Fibroblast of lung (primary cell): ENCODE measurements at places on chromosomes 4 and X. TPM values are rescaled to one million over a fixed set of nuclear protein-coding genes. Genes with fewer than 3 reads are reported as not detected.

TXK gene
- polyA plus RNA-seq: 0.05 and 0.09 TPM in 2 replicates

DNA sequence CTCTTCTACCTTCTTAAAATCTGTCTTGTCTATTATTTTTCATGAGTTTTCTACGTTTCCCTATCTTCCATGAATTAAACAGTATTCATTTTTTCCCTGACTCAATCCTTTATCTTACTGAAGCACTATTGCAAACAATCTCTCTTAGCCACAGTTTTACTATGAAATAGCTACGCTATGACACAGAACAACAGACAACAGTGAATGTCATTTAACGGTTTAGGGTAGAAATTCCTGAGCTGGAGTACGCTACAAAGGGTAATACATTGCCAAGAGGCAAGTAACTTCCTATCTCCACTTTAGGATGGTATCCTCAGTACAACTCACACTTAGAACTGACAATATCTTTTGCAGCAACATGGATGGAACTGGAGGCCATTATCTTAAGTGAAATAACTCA is 552.6 kb downstream of the INPP4B start:
- DNase-seq: peak; percentile 83

DNA sequence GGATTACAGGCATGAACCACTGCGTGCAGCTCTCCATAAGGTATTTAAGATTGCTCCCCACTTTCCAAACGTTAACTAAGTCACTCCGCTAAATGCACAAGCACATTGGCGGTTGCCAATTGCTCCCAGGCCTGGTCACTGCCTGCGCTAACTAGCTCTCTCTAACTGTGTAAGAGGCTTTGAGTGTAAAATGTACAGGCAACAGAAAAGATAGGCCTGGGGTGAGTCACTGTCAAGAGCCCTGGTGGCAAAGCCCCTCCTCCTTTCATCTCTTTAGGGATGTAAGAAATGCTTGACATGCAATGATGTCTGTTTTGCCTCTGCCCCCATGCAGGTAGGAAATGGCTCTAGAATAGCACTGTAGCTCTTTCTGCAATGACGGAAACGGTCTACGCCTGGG is 329.7 kb upstream of the GATB start:
- peak; percentile 4 for DNase-seq

GRCh38 chrX:134007716-134008115 is 22.3 kb upstream of the GPC3 start:
- DNase-seq: no peak

GRCh38 chr4:133263104-133263503 is 114.0 kb downstream of the PCDH10 start:
- no peak for DNase-seq
